ENCODE measurements at places on chromosomes 11 and 22. TPM values are rescaled to one million over a fixed set of nuclear protein-coding genes. Genes with fewer than 3 reads are reported as not detected.

The UPK3A gene
- not detected for total RNA-seq

The SCN2B gene
- total RNA-seq: not detected

- peak; percentile 47 for DNase-seq
Measured at GRCh38 chr22:18048441-18048898, 24.1 kb upstream of the MICAL3 start.

DNA sequence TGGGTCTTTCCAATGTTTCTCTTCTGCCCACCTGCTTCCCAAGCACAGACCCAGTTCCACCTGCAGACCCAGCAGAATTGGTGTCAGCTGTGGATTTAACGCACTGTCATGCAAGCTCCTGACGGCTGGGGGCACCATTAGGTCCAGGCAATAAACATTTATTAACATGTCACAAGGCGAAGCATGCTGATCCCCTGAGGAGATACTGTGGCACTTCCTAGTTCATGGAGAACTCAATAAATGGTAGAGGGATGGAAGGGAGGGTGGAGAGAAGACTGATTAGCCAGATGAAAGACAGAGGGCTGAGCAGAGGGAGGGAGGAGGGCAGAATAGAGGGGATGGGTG lies 68.3 kb upstream of the TSPAN18 start:
- DNase-seq: no peak

- DNase-seq: no peak
Measured at GRCh38 chr22:23626286-23626975, 5.7 kb downstream of the DRICH1 start.

- DNase-seq: no peak
Measured at GRCh38 chr11:126597041-126597440, 241.6 kb downstream of the ST3GAL4 start.

- DNase-seq: no peak
Measured at GRCh38 chr22:34429314-34429713, 509.0 kb upstream of the LARGE1 start.

DNA sequence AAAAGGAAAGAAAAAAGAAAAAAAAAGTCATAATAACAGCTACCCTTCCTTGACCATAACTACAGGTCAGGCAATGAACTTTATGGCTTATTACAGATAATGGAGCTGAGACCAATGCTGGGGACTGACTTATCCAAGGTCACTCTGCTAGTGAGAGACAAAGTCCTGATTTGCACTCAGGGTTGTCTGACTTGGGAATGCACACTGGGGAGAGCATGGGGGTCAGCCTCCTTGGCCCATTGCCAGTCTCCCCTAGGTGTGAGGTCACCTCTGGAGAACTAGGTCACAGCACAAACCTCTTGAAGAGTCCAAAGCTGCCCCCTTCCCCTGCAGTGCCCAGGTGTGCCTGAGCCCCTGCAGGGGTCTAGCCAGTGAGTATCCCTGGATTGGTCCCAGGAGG lies 5.3 kb upstream of the CDC42EP1 start:
- no peak for DNase-seq

GRCh38 chr22:34669001-34669400 lies 397.0 kb upstream of the ISX start:
- DNase-seq: no peak

The SLC36A4 gene
- total RNA-seq: 6.4 TPM

- no peak for DNase-seq
Measured at GRCh38 chr22:28230671-28231070, 311.6 kb upstream of the PITPNB start.

DNA sequence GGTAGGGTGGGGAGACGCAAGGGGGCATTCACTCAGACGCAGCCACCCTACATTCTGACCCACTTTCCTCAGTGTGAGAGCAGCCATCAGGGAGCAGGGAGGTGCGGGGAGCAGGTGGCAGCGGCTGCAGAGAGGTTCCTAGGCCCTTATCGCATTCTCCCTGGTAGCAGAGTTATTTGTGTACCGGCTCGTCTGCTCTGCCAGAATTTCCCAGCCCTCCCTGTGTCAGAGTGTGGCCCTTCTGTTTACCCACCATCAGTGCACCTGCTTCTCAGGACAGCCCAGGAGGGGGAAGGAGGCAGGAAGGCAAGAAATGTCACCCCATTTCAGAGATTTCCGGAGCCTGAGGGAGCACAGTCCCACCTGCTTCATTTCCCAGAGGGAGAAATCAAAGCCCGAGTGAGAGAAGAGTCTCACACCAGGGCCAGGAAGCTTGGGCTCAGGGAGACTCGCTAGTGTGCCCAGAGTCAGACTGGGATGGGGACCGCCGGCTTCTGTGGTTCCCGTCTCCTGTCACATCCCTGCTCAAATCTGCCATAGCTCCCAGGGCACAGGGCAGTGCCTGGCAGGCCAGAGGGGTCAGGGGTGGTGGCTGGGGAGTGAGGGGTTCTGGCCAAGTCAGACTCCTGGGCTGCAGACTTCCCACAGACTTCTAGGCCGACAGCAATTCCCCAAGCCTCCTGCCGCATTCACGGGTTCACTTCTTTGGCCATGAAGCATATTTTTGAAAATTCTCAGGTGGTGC lies 49.7 kb downstream of the ARRB1 start:
- DNase-seq: no peak

GRCh38 chr22:20583471-20583922 lies 76.1 kb downstream of the MED15 start:
- no peak for DNase-seq

GRCh38 chr22:45602004-45602733 lies 69.5 kb upstream of the ATXN10 start:
- DNase-seq: no peak

GRCh38 chr22:20655623-20656022 lies 118.3 kb upstream of the SERPIND1 start:
- DNase-seq: no peak

The CD6 gene
- total RNA-seq: 1.5 TPM

The VWA5A gene
- total RNA-seq: 5.6 TPM

Data from K562 (cell line).